ENCODE measurements at places on chromosomes 16 and 17.

GRCh38 chr17:67942810-67943209, 53.5 kb downstream of the C17orf58 start:
- no peak for DNase-seq

GRCh38 chr16:52741351-52741750, 194.4 kb upstream of the TOX3 start:
- DNase-seq = no peak

- DNase-seq = no peak
Observed at GRCh38 chr16:89023621-89024511, 46.9 kb upstream of the CBFA2T3 start.

- no peak for DNase-seq
Observed at GRCh38 chr16:75647112-75647491, 363 bp downstream of the KARS1 start.

DNA sequence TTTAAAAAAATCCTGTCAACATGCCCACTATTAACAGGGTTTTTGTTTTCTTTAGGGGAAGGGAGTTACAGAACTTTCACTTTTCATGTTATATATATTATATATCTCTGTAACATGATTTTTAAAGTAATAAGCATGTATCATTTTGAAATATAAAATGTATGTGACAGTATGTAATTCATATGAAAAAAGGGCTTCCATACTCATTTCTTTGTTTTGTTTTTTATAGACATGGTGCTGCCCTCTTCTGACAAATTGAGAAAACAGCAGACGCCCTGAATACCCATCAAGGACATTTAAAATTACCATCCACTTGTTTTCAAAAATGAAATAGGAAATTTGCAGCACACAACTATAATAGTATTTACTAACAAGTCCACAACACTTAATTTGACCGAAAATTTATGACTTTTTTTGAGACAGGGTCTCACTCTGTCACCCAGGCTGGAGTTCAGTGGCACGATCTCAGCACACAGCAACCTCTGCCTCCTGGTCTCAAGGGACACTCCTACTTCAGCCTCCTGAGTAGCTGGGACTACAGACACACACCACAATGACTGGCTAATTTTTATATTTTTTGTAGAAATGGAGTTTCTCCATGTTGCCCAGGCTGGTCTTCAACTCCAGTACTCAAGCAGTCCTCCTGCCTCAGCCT, 30.4 kb downstream of the CFDP1 start:
- DNase-seq = no peak

DNA sequence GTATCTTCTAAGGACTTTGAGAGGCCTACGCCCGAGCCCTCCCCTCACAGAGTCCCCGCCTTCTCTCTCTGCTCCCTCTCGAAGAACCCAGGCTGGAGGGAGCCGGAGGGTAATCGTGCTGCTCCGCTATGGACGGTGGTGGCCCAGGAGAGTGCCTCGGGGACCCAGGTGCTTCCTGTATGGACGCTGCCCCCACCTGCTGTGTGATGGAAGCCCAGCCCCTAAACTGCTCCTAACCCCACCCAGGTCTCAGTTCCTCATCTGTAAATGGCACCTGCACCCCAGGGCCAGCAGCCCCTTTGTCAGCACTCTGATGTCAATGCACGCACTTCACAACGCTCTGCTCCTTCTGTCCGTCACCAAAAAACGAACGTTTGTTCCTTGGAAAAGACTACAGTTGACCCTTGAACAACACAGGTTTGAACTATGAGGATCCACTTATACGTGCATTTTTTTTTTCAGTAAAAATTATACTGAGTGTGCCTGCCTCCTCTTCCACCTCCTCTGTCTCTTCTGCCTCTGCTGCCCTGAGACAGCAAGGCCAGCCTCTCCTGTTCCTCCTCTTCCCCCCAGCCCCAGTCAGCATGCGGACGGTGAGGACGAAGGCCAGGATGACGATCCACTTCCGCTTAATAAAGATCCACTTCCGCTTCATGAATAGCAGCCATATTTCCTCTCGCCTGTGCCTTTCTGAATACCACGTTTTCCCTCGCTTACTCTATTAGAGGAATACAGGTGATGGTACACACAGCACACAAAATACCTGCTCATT, 118.3 kb downstream of the BANP start:
- DNase-seq = no peak

GRCh38 chr17:74677558-74678466, 34.9 kb downstream of the CD300LF start:
- DNase-seq = peak; percentile 7

- no peak for DNase-seq
Observed at GRCh38 chr16:50015631-50016030, 9.4 kb upstream of the CNEP1R1 start.

- no peak for DNase-seq
Observed at GRCh38 chr17:77231076-77231871, 90.5 kb downstream of the SEC14L1 start.

DNA sequence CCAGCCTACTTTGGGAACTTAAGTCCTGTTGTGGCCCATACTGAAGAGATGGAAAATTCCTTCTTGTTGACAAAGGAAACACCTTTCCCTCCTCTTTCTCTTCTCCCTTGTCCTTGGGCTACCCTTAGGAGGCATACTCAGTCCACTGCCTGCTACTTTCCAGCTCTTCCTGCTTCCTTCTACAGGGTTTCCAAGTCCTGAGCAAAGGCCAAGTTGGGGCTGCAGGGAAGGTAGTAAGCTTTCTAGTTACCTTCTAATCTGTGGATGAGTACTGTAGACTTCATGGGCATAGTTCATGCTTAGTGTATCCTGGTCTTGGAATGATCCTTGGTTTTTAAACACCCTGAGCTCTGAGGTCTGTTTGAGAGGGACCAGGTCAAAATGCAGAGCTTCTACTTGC, 299.2 kb upstream of the MAF start:
- DNase-seq = no peak

DNA sequence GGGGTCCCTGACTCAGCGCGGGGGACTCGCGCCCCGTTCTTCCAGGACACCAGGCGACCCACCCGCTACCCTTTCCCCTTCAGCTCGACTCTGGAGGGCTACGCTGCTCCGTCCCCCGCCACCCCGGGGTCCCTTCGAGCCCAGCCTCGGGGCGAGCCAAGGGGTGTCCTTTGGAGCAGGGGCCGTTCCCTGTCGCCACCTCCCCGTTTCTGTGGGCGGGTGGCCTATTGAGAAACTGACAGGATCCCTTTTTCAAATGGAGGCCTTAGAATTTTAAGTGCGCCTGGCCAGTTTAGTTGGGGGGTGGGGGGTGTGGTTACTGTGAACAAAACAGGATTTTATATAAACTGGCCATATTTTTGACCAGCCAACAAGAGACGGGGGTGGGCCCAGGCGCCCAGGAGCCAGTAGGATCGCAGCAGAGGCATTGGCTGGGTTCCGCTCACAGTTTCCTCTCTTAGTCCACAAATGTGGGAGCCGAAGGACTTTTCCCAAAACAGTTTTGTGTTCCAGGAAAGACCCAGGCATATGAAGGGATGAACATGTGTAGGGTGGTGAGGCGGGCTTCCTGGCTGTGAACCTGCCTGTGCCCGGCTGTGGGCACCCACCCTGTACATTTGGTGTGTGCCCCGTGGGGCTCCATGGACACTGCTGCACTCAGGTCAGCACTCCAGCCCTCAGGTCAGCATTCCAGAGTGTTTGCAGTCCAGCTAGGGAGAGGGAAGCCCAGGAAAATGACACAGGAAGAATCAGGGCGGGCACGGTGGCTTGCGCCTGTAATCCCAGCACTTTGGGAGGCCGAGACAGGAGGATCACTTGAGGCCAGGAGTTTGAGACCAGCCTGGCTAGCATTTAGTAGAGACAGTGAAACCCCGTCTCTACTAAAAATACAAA, 722 bp upstream of the TIMP2 start:
- DNase-seq = no peak

DNA sequence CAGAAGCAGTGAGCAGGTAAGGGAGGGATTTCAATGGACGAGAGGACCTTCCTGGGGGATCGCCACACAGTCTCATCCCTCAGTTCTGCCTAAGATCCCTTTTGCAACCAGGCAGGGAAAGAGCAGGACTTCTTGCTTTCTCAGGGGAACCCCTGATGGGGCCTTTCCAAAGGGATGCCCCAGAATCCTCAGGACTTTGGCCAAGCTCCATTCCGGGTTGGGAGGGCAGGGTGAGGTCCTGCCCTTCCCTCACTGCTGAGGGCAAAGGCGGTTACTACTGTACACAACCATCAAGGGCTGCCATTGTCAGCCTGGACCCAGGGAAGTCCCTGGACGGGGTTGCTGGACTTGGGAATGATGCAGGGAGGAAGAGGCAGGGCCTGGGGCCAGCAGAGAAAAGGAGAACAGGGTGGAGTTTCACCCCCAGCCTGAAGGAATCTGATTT, 9.7 kb downstream of the PRR29 start:
- DNase-seq = no peak

DNA sequence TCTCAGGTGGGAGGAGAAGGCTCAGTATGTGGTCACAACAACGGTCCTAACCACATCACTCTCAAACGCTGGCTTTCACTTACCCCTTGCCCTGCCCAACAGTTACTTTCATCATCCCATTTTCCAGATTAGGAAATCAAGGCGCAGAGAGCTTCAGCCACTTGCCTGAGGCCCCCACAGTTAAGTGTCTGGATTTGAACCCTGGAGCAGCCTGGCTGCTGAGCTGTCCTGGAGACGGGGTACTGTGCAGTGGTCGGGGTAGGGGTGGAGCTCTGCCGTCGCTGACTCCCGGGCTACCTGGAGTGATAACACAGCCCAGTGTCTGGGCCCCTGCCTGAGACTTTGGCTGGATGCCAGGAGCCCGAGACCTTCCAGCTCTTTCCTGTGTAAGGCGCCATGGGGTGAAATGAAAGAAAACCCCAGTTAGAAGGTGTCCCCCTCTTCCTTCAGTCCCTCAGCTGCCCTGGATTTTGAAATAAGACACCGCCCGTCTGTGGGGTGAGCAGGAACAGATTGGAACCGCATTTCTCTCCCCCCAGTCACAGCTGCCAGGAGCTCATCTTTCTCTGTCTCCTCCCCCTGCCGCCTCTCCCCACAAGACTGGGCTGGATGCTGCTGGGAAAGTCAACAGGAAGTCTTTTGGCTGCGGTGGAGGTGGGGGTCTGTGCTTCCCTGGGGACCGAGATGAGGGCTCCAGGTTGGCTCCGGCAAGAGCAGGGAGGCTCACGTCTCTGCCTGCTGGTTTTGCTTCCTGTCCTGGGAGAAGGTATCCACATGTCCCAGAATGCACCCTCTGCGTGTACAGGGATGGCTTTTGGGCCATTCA, 280.2 kb downstream of the SEC14L1 start:
- DNase-seq = peak; percentile 84

DNA sequence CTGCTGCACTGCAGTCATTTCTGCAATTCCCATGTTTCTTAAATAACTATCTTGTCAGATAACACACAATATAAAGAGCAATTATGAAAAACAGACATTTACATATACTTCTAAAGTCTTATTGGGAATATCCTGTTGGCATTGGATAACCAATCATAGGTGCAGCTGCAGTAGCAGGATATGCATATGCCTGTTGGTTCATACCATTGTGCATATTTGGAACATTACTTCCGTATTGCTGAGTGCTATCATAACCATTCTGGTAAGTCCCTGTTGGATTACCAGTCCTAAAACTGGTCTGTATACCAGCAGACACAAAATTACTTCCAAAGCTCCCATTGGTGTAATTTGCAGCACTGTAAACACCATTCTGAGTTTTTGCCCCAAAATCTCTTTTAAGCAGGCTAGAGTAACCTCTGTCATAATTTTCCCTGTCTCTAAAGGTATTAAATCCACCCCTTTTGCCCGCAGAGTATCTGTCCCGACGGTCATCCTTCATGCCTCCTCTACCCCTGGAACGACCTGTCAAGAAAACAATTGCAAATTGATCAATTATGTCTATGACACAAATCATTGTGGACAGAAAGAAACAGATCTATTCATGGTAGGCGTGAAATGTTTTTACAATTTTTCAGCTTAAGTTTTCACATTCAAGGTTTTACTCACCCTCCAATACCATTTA, 3.1 kb upstream of the POLG2 start:
- DNase-seq = no peak

DNA sequence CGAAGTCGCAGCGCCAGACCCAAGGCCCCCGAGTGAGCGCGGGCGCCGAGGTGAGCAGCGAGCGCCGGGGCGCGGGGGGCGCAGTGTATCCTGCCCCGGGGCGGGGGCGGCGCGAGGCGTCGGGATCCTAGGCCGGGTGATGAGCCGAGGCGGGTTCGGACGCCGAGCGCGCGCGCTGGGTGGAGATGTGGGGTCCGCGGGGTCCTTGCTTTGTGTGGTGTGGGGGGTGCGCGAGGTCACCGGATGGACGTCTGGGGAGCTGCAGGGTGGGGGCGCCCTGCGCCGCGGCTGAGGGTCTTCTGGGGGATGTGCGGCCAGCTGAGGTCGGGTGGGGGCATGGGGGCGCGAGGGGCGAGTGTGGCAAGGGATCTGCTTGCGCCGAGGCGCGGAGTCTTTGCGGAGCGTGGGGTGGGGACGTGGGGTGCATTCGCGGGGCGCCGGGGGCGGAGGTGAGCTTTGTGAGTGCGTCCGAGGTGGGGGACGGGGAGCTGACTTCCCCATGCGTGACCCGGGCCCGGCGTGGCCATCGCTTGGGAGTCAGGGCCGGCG, 560 bp downstream of the RAI1 start:
- peak; percentile 47 for DNase-seq

DNA sequence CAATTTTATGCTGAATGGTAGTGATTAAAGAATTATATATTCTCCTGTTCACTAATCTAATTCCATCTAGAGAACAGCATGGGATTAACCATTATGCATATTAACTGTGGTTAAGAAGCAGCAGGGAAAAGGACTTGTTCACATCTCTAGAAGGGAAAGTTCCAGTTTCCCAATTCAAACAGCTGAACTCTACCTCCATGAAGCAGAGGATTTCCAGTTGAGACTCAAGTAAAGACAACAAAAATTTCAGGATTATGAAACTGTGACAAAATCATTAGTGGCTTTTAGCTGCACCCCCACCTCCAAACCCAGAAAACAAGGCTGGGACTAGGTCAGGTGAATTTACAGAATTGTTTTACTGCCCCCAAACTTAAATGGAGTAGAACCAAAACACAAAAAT, 73.6 kb downstream of the USP32 start:
- no peak for DNase-seq

GRCh38 chr16:10760858-10761257, 17.2 kb downstream of the NUBP1 start:
- DNase-seq = no peak

DNA sequence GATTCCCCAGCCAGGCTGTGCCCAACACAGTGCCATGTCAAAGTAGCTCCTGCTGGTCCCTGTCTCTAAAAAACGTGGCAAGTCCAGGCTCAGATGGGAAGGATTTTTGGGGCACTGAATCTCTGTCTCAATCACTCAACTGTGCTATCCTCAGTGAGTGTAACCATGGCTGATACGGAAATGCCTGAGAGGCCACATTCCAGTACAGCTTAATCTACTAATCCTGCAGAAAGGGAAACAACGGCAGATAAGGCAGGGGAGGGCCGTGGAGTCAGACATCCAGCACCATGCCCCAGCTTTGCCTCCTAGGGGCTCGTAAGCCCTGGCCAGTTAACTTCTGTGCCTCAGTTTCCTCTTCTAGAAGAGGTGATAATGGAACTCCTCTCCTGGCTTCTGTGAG, 251.7 kb downstream of the CPPED1 start:
- no peak for DNase-seq

GRCh38 chr16:23807028-23807427, 28.8 kb upstream of the PRKCB start:
- no peak for DNase-seq

- DNase-seq = no peak
Observed at GRCh38 chr16:14627078-14627477, 3.0 kb downstream of the PARN start.

All from CD4-positive, alpha-beta T cell treated with Interleukin-17A for 4 hours (primary cell).